ENCODE measurements at places on chromosomes 12 and 14.
A peak's percentile ranks its signal among the peaks of the same experiment; 100 is the strongest.

DNA sequence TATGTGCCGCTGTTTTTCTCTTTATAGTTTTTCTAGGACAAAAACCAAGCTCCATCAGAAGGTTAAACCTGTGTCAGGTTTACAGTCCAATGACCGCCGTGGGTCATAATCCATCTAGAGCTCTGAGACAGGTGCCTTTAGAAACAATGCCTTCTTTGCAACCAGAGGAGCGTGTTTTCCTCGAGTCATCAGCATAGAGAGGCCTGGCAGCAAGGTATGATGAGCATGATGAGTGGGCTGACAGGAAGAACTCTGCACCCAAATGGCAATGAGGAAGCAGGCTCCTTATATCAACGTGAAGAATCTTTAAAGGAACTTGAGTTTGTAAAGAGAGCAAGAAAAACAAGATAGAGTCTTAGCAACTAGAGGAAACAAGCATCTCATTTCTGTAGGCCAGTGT, 60.5 kb upstream of the NUDT4 start:
- peak; percentile 16 for DNase-seq

DNA sequence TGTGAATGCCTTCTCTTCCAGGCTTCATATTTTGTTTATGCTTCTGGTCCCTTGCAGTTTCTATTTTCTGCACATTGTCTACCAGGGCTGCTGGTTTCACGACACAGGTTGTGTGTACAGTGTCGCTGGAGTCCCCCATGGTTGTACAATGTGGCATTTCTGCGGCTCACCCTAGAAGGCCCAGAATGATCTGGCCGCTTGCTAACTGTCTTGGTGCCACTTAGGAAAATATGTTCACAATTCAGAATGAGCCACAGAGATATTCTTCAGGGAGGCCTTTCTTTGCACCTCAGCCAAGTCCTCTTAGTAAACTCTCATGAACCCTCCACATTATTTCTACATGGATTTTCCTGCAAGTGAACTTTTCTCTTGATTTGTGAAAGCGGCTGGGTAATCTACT, 195.4 kb downstream of the SUDS3 start:
- no peak for DNase-seq

- no peak for DNase-seq
Observed at GRCh38 chr12:93015871-93016751, 87.0 kb upstream of the EEA1 start.

DNA sequence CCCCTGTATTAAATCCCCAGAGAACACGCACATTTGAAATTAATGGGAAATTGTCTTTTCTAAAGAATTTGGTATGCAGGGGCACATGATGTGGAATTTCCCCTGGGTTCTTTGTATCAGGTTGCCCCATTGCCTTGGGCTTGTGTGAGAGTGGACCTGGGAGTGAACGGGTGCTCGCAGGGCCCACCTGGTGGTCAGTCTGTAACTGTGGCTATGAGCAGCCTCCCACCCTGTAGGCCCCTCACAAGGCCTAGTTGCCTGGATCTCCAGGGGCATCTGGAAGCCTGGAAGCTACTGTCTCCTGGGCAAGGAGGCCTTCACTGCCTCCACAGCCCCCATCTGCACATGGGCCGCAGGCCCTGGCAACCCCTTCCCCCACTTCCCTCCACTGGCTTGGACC, 96.7 kb downstream of the SLC25A47 start:
- no peak for DNase-seq

All from A549 (cell line).